ENCODE measurements at places on chromosomes 4 and X.

DNA sequence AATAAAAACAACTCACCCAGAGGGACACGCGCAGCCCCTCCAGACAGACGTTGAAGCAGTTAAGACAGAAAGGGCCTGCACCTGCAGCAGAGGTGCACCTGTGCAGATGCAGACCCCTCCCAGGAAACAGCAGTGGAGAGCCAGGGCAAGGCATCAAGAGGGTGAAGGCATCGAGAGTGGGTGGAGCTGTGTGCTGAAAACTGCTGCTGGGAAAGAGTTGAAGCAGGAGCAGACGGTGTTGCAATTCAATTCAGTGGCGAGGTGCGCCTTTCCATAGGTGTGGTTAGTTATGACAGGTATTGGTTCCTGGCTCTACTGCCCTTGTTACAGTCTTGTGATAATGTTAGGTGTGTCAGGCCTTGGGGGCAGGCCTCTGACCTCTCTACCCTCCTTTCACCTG, 16.7 kb downstream of the LETM1 start:
- no peak overlapping the region for H3K27ac ChIP-seq
- no peaks in the 10 kb centered on the region for H3K4me1 ChIP-seq
- DNase-seq = no peak
- H3K4me3 ChIP-seq = no peak overlapping the region

DNA sequence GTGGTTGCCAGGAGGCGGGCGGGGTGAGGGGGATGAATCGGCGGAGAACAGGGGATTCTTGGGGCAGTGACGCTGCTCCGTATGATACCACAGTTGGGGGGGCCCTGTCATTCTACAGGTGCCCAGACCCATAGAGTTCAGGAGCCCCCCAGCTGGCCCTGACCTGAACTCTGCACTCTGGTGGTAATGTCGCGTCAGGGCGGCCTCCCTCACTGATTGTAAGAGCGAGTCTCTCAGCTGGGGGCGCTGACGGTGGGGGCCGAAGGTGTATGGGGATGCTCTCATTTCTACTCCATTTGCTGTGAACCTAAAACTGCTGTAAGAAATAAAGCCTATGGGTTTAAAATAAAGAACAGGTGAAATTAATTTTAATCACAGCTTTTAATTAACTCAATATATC, 91.8 kb upstream of the PSAPL1 start:
- H3K36me3 ChIP-seq = no peaks in the 10 kb centered on the region
- no peaks in the 10 kb centered on the region for H3K27me3 ChIP-seq
- H3K4me3 ChIP-seq = no peak overlapping the region
- peaks cover 6% of the 10 kb centered on the region for H3K4me1 ChIP-seq

- H3K27me3 ChIP-seq = no peaks in the 10 kb centered on the region
- DNase-seq = no peak
- H3K4me3 ChIP-seq = no peak overlapping the region
Measured at GRCh38 chrX:96688789-96689188, 4.1 kb downstream of the DIAPH2 start.

GRCh38 chrX:74238771-74239170, 65.2 kb upstream of the ZCCHC13 start:
- H3K36me3 ChIP-seq = no peaks in the 10 kb centered on the region
- H3K27ac ChIP-seq = no peak overlapping the region
- no peaks in the 10 kb centered on the region for H3K27me3 ChIP-seq

DNA sequence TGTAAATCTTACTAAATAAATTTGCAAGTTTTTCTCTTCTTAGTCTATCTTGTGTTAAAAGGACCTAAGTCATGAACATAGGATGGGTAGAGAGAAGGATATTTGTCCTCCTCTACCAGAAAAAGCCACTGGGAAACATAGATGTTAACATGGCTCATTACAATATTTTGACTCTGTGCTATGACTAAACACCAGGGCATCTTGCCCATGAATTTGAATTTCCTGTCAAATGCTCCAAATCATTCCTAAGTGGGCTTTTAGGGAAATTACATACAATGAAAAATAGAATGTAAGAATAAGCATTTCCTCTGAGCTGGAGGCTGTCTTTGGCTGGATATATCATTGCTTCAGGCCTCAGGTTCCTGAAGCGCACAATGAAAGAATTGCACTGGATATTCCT, 39.1 kb downstream of the ANOS1 start:
- no peak overlapping the region for H3K4me3 ChIP-seq
- H3K27me3 ChIP-seq = no peaks in the 10 kb centered on the region
- DNase-seq = no peak

GRCh38 chr4:176256921-176257320, 12.1 kb downstream of the ASB5 start:
- H3K4me1 ChIP-seq = no peaks in the 10 kb centered on the region
- H3K27ac ChIP-seq = no peak overlapping the region
- no peak overlapping the region for H3K4me3 ChIP-seq
- DNase-seq = no peak
- no peaks in the 10 kb centered on the region for H3K27me3 ChIP-seq

- no peaks in the 10 kb centered on the region for H3K36me3 ChIP-seq
- DNase-seq = no peak
- H3K27ac ChIP-seq = no peak overlapping the region
- no peaks in the 10 kb centered on the region for H3K27me3 ChIP-seq
- H3K4me1 ChIP-seq = peaks cover 3% of the 10 kb centered on the region
- no peak overlapping the region for H3K4me3 ChIP-seq
Measured at GRCh38 chr4:140717313-140717712, 38.9 kb downstream of the TBC1D9 start.

- H3K4me1 ChIP-seq = no peaks in the 10 kb centered on the region
- no peak for DNase-seq
- H3K27ac ChIP-seq = no peak overlapping the region
- no peaks in the 10 kb centered on the region for H3K27me3 ChIP-seq
Measured at GRCh38 chrX:152824841-152825374, 5.6 kb downstream of the CETN2 start.

DNA sequence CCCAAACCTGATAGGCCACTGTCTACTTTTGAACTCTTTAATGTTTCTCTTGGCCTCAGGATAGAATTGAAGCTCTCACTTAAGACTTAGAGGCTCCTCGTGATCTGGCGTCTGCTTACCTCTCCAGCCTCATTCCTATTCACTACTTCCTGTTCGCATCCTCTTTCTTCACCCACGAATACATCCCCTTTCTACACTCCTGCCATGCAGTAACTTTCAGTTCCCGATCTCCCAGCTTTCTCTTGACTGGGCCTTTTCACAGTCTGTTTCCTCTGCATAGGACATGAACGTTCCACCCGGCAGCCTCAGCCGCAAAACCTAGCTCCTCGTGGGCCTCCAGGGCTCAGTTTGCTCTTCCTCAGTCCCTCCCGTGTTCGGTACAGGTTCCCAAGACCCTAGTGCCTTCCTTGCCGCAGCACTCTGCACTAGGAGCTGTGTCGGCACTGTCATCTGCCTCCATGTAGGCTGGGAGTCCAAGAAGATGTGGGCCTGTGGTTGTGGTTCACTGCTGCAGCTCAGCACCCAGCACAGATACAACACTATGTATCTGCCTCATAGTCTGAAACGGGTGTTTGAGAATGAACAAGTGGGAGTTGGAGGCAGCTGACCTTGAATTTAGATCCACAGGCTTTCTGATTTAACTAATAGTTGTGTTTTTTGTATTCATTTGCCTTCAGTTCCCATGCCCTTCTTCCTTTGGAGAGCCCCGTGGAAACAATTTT, 15.8 kb downstream of the RPL39 start:
- DNase-seq = no peak
- no peaks in the 10 kb centered on the region for H3K36me3 ChIP-seq
- H3K4me3 ChIP-seq = no peak overlapping the region

- H3K4me3 ChIP-seq = no peak overlapping the region
- H3K36me3 ChIP-seq = no peaks in the 10 kb centered on the region
- DNase-seq = no peak
- no peaks in the 10 kb centered on the region for H3K27me3 ChIP-seq
- H3K27ac ChIP-seq = no peak overlapping the region
Measured at GRCh38 chr4:112426416-112426815, 89.6 kb downstream of the NEUROG2 start.

DNA sequence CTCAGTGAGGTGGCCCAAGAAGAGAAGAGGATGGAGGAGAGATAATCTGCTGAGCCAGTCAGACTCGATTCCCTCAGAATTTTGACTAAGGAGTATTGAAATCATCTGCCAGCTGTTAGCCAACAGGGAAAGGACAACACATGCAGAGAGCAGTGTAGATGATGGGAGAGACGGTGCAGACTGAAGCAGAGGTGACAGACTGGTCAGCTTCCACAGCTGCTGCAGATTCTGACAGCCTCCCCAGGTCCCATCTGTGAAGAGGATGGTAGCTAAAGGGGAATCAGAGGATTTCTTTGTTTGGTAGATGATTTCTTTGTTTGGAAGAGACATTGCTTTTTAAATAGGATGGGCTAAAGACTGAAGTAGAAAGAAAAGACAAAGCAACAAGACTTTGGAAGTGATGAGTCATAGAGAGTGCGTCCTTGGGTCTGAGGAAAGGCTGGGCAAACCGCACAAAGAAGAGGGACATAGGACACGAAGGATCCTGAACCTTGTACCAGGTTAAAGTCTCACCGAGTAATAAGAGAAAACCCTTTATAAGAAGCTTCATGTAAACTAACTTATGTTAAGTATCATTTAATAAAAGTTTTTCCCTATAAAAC, 27.6 kb downstream of the INTU start:
- no peak for DNase-seq
- H3K4me1 ChIP-seq = no peaks in the 10 kb centered on the region
- no peaks in the 10 kb centered on the region for H3K36me3 ChIP-seq
- no peak overlapping the region for H3K27ac ChIP-seq

DNA sequence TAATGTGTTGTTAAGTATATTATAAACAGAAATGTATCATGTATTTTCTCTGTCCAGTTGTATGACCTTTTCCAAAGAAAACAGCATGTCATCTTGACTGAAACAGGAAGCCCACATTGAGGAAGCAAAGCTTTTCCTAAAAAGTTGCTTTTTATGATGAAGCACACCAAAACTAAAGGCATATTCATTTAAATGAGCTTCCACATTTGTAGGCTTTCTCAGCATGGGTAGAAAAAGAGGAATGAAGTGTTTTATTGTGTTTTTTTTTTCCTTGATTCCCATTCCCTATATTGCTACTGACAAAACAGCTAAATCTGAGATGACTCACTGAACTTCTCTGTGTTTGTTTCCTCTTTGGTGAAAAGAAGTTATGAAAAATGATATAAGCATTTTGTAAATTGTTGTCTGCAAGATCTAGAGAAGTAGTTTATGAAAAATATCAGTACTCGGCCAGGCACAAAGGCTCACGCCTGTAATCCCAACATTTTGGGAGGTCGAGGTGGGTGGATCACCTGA, 32.5 kb upstream of the FRAS1 start:
- no peak for DNase-seq
- no peak overlapping the region for H3K27ac ChIP-seq
- H3K4me1 ChIP-seq = no peaks in the 10 kb centered on the region
- H3K36me3 ChIP-seq = no peaks in the 10 kb centered on the region
- H3K4me3 ChIP-seq = no peak overlapping the region

- no peaks in the 10 kb centered on the region for H3K27me3 ChIP-seq
- no peaks in the 10 kb centered on the region for H3K36me3 ChIP-seq
- no peaks in the 10 kb centered on the region for H3K4me1 ChIP-seq
- no peak for DNase-seq
Measured at GRCh38 chrX:21151051-21151450, 223.2 kb upstream of the CNKSR2 start.

DNA sequence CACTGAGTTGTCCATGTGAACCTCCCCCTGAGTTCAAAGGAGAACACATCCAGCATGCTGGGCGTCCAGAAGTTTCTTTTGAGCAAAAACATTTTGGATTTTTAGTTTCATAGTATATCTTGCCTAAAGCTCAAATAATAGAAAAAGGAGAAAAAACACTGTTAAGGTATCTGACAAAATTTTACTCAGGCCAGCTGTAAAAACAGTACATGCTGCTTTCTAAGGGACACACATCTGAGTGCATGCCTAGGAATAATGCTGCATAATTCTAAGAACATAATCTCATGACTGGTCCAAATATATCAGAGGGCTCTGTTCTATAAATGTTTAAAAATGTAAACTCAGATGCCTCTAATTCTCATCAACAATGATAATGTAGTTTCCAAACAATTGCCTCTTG, 561.3 kb upstream of the INTU start:
- no peaks in the 10 kb centered on the region for H3K36me3 ChIP-seq
- no peaks in the 10 kb centered on the region for H3K4me1 ChIP-seq
- no peak overlapping the region for H3K27ac ChIP-seq
- H3K4me3 ChIP-seq = no peak overlapping the region
- no peaks in the 10 kb centered on the region for H3K27me3 ChIP-seq
